Fibroblast of the aortic adventitia (primary cell): ENCODE measurements at places on chromosomes 11 and 22. TPM values are rescaled to one million over a fixed set of nuclear protein-coding genes. Genes with fewer than 3 reads are reported as not detected.

Gene MED17
- total RNA-seq: 23.4 and 30.3 TPM in 2 replicates

Gene PKNOX2
- 2.0 and 8.6 TPM in 2 replicates for total RNA-seq

Gene C22orf31
- not detected in 2 replicates for total RNA-seq

Gene MRGPRE
- total RNA-seq: not detected in 2 replicates

Gene TMPRSS4
- total RNA-seq: not detected in 2 replicates

Gene PKP3
- 1.3 and 5.6 TPM in 2 replicates for total RNA-seq

Gene OR10D3
- total RNA-seq: not detected in 2 replicates

Gene RASD2
- 0.09 TPM in 1 of 2 replicates, not detected in the other for total RNA-seq

Gene TEX54
- 0.54 TPM in 1 of 2 replicates, not detected in the other for total RNA-seq
